Upper lobe of right lung (tissue), 1 donor: ENCODE measurements at places on chromosomes 4 and X. TPM values are rescaled to one million over a fixed set of nuclear protein-coding genes. Genes with fewer than 3 reads are reported as not detected.

SH3BGRL gene
- 144 TPM for total RNA-seq

GRCh38 chr4:176464748-176465147 is 145.0 kb downstream of the SPCS3 start:
- no peak for DNase-seq

DNA sequence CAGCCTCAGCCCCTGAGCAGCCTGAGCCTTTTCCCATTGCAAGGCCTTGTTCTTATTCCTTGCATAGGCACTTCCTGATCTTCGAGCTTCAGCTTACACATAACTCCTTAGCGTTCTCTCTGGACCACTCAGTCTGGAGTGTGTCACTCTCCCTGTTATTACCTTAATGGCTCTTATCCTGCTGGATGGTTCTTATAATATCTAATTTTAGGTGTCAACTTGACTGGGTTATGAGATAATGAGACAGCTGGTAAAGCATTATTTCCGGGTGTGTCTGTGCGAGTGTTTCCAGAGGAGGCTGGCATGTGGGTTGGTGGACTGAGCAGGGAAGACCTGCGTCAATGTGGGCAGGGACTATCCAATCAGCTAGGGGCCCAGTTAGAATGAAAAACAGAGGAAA is 75.7 kb downstream of the HAUS3 start:
- no peak for DNase-seq

GRCh38 chr4:6338175-6338950 is 68.7 kb downstream of the WFS1 start:
- no peak for DNase-seq

TBC1D8B gene
- 8.4 TPM for total RNA-seq

GRCh38 chrX:19332983-19333382 is 10.7 kb upstream of the PDHA1 start:
- DNase-seq, result no peak

DNA sequence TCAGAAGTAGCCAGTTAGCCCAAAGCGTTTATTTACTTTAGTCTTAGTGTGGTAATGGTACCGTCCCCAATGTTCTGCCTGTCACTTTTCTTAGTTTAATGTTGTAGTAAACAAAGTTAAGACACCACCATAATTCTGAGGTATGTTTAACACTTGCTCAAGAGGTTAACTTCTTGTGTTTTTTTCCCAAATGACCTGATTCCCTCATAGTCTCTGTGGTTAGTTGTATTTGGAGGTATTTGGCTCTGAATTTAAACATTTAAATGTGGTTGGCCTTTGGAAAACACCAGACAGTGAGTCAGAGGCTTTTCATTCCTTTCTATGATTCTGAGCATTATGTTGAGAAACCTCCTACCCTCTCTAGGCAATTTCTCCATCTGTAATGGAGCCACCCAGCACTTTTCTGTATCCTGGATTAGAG is 47.9 kb downstream of the CXCL1 start:
- no peak for DNase-seq

JCHAIN gene
- 99.1 TPM for total RNA-seq

- no peak for DNase-seq
Measured at GRCh38 chr4:68883870-68884269, 67.7 kb downstream of the UGT2A3 start.

DNA sequence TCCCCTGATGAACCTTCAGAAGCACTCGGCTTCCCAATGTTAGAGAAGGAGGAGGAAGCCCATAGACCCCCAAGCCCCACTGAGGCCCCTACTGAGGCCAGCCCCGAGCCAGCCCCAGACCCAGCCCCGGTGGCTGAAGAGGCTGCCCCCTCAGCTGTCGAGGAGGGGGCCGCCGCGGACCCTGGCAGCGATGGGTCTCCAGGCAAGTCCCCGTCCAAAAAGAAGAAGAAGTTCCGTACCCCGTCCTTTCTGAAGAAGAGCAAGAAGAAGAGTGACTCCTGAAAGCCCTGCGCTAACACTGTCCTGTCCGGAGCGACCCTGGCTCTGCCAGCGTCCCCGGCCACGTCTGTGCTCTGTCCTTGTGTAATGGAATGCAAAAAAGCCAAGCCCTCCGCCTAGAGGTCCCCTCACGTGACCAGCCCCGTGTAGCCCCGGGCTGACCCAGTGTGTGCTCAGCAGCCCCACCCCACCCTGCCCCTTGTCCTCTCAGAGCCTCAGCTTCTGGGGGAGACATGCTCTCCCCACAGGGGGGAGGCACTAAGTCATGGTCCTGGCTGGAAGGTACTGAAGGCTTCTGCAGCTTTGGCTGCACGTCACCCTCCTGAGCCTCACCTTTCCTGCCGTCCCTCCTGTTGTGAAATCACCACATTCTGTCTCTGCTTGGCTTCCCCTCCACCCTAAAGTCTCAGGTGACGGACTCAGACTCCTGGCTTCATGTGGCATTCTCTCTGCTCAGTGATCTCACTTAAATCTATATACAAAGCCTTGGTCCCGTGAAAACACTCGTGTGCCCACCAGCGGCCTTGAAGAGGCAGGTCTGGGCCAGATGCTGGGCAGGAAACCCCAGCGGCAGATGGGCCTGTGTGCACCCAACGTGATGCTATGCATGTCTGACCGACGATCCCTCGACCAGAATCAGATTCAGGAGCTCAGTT is 34.7 kb downstream of the NOP14 start:
- DNase-seq, result peak; percentile 67

TMSB15C gene
- 1.0 TPM for total RNA-seq

GRCh38 chr4:5678977-5679376 is 29.4 kb downstream of the EVC2 start:
- no peak for DNase-seq

GRCh38 chrX:15059474-15059873 is 186.3 kb downstream of the MOSPD2 start:
- no peak for DNase-seq

ERVMER34-1 gene
- total RNA-seq, result 1.0 TPM

DNA sequence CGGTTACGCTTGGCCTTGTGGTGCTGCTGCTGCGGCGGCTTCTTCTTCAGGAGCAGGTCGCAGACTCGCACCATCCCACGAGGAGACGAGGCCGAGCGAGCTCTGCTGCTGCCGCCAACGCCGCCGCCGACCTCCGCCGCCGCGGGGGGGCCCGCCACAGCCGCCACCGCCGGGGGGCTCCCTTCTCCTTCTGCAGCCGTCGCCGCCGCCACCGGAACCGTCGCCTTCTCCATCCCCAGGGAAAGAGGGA is 237 bp downstream of the ANKRD17 start:
- no peak for DNase-seq

TRPC3 gene
- total RNA-seq, result 2.1 TPM
